CMK (cell line): ENCODE measurements at places on chromosomes 16 and 17.

DNA sequence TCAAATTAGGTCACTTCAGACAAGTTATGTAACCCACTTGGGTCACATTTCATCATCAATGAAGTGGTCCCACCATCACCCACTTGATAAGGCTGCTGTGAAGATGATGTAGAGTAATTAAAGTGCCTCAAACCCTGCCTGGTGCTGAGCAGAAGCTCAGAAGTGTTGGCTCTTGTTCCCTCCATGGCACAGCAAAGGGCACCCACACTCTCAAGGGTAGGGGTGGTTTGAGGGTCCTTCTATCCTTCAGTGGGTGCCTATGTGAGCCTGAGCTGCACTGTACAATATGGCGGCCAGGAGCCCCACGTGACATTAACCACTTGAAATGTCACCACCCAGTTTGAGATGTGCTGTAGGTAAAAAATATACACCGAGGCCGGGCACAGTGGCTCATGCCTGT lies 71.5 kb downstream of the CYTH1 start:
- no peak for DNase-seq

GRCh38 chr17:75819116-75819515 lies 25.1 kb downstream of the UNC13D start:
- no peak for DNase-seq

- DNase-seq, result no peak
These were observed 128.9 kb upstream of the PMFBP1 start for GRCh38 chr16:72300892-72301291.

GRCh38 chr16:2817340-2818271 lies 569 bp downstream of the PRSS21 start:
- peak; percentile 66 for DNase-seq

- no peak for DNase-seq
These were observed 144.4 kb downstream of the ZNF18 start for GRCh38 chr17:11852912-11853311.
